Left lobe of liver (tissue), 2 donors: ENCODE measurements at places on chromosomes 16 and 17. TPM values are rescaled to one million over a fixed set of nuclear protein-coding genes. Genes with fewer than 3 reads are reported as not detected.

Gene SLFN11
- 2.7 TPM for total RNA-seq

GRCh38 chr17:2749058-2749783 lies at the start of gene CCDC92B:
TSS of gene CCDC92B (minus strand) at chr17:2749652. CDS start at chr17:2735145, 14,507 bp downstream.
- DNase-seq: no peak

Gene NPIPB6
- 0.28 TPM for total RNA-seq

Gene RASD1
- total RNA-seq: 1.1 TPM

Gene ZFHX3
- 8.9 TPM for total RNA-seq

DNA sequence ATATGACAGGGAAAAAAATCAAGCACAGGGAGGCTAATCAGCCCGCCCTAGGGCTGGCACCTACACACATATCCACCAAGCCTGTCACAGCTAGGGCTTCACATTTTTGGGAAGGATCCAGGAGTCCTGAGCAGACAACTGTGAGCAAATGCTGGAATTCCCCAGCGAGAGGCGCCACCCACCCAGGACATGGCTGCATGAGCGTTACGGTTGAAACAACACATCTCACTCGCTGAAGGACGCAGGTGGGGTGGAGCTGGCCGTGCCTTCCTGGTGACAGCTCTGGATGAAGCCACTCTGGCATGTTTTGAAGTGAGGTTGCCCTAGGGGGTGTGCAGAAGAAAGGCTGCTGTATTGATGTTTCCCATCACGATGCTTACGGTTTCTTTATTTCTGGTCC lies 315.1 kb upstream of the EEF2KMT start:
- no peak for DNase-seq

DNA sequence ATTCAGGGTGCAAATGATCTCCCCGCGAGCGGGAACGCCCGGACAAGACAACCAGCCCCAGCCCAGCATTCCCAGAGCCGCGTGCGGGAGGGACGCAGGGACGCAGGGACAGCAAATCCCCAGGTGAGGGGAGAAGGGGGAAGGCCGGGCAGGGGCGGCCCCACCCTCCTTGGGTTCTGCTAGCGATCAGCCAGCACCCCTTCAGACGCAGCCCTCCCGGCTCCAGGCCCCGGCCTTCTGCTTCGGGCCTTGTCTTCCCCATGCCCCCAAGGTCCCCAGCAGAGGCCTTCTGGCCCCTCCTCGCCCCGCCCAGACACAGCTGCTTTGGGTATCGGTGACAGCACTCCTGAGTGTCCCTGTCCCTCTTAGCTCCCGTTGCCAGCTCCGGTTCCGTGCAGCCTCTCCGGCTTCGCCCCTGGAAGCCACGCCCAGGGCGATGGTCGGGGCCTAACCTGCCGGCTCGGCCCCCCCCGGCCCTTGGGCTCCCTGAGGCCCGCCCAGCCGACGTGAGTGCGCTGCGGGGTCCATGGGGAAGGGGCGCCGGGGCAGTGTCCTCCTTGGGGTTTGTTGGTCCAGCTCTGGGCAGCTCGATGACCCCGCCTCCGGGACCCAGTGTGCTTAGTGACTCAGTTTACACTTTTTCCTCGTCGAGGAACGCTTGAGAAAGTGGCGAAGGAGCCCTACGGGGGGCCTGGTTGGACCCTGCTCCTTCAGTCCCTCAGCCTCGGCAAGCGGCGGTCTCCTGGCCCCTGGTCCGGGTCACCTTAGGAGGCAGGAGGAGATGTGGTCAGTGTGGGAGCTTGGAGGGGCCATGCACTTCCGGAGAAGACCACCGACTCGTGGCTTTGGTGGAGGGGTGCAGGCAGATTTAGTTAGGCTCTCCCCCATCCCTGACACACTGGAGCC lies 50.5 kb upstream of the AMZ2 start:
- DNase-seq: no peak

DNA sequence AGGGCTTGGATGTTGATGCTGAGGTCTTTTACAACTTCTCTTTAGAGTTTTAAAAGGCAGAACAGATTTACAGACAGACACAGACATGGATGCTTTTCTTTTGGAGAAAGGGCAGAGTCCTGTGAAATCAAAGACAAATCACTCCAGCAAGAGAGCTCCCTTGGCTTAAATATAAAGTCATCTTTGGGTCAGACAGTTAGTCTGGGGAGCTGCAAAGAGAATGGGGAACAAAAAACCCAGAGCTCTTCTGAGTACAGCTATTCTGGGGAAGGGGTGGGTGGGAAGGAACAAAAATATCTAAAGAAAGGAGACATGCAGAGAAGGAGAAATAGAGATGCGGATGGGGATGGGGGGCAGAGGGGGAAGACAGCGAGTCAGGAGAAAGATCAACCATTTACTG lies 266.6 kb downstream of the XYLT1 start:
- DNase-seq: no peak

DNA sequence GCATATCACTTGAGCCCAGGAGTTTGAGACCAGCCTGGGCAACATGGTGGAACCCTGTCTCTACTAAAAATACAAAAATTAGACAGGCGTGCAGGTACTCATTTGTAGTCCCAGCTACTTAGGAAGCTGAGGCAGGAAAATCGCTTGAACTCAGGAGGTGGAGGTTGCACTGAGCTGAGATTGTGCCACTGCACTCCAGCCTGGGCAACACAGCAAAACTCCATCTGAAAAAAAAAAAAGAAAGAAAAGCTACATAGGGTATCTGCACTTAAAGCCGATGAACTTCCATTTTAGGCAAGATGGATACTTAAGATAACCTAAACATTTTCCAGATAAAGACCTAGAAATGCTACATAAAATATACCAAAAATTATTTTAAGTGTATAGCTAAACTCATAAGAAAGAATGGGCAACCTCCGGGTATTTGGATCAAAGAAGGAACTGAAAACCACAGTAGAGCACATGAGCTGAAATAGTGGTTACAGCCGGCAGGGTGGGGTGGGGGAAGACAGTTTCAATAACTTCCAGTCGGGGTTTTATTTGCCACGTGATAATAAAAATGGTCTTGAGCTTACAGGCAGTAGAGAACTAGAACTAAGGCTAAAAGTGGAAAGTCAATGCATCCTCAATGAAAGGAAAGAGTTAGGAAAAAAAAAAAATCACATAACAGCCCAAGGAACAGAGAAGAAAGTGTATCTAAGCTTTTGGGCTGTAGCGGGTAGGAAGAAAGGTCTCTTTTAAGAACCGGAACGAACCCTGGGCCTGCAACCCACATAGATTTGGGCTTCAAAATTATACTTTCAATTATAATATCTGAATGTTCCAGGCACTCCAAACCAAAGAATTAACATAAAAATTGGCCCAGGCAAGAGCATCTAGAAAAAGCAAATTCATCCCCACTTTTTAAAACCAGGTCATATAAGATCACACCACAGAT lies 53.1 kb downstream of the CFDP1 start:
- DNase-seq: no peak

DNA sequence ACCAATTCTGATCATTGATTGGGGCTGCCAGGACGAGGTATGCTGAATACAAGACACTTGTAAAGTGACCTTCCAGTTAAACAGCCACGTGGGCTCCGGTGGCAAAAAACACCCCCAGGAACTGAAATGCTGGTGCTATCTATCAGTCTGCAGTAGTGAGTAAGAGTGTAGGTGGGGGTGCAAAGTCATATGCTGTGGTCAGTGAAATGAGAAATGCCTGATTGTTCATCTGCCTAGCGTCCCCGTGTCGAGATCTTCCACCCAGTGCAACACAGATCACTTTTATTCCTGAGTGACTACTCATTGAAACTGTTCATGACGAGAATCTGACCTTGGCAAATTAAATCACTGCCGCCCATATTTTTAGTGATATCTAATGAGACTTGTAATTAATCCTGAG lies 806.5 kb upstream of the GOT2 start:
- no peak for DNase-seq

DNA sequence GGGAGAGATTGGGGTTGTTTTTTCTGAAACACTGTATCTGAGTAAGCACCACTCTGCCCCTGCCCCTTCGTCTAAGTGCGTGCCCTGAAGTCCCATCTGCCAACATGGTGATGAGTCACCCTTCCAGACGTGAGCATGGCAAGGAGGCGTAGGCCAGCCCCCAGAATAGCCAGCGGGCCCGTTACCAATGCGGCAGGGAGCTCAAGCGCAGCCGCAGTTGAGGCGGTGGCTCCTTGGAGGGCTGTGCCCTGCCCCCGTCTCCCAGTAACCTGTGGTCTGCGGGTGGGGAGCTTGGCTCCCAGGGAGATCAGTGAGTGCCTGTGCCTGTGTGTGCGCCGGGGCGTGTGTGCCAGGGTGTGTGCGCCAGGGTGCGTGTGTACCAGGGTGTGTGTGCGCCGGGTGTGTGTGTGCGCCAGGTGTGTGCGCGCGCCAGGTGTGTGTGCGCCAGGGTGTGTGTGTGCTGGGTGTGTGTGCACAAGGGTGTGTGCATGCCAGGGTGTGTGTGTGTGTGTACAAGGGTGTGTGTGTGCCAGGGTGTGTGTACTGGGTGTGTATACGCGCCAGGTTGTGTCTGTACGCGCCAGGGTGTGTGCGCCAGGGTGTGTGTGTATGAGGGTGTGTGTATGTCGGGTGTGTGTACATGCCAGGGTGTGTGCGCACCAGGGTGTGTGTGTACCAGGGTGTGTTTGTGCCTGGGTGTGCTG lies 98.6 kb upstream of the CHMP6 start:
- no peak for DNase-seq

- no peak for DNase-seq
Measured at GRCh38 chr17:825216-825615, 43.1 kb downstream of the MRM3 start.

DNA sequence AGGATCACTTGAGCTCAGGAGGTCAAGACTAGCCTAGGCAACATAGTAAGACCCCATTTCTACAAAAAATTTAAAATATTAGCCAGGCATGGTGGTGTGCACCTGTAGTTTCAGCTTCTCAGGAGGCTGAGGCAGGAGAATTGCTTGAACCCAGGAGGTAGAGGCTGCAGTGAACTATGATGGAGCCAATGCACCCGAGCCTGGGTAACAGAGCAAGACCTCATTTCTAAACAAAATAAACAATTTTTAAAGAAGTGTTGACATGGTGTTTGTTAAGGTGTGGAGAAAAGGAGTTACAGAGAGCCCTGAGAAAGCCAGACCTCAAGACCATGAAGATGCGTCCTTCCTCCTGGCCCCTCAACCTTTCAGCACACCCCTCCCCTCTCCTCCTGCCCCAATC lies 37.6 kb upstream of the C1QL1 start:
- no peak for DNase-seq

DNA sequence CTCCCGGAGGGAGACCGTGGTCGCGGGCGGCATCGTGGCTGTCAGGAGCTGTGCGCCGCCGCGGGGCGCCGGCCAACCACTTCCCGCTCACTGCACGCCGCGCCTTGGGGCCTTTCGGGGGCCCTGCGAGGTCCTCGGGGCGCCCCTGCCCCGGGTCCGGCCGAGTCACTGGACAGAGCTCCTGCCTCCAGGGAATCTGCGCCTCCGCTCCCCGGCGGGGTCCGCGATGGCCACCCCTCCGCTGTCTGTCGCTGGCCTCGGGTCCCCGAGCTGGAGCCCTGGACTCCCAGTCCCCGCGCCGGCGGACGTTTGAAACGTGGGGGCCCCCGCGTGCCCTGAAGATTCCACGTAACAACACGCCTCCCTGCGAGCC lies at the start of gene QRICH2:
TSS of gene QRICH2 (minus strand) at position 311 of the 373 bp plus-strand sequence. CDS start at position 33, 278 bp downstream.
- no peak for DNase-seq
